ENCODE measurements at places on chromosomes 6 and 20.

DNA sequence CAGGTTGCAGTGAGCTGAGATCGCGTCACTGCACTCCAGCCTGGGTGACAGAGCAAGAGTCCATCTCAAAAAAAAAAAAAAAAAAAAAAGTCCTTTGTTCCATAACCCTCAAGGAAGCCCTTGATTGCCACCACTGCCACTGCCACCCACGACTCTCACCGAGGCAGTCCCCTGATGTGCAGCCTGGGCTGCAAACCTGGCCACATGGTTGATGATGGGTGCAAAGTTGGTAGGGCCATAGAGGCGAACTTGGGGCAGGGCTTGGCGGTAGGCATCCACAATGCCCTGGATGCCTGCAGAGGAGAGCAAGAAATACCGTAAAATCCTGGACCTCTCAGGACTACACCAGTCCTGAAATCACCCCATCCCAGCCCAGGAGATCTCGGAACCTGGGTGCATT is 11.5 kb downstream of the SPAG4 start:
- no peak for DNase-seq

DNA sequence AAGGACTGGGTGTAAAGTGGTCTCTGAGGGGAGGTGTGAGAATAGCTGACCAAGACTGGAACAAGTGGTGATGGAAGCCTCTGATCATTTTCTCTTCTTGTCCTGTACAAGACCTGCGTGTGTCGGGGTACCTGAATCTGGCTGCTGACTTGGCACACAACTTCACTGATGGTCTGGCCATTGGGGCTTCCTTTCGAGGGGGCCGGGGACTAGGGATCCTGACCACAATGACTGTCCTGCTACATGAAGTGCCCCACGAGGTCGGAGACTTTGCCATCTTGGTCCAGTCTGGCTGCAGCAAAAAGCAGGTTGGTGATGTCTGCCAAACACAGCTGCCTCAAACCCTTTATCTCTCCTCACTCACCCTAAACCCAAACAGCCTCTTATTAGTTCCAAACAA is 1.7 kb upstream of the HSD17B8 start:
- no peak for DNase-seq

DNA sequence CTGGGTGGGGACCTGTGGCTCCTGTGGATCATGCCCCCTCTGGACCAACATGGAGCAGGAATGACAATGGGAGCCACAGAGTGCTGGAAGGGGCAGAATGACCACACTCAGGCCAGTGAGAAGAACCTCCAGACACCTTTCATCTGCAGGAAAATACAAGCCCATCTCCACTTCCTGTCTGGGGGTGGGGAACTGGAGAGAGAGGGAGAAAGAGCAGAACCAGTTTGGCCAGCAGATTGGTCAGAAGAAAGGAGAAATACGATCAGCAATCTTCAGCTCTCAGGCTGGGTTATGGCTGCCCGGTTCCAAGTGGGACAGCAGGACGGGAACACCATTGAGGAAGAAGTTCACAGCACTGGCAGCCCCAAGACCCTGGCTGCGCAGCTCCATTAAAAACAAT is 37.0 kb downstream of the BMP7 start:
- DNase-seq = no peak

GRCh38 chr20:63802469-63803240 is 28.4 kb downstream of the ZBTB46 start:
- no peak for DNase-seq

DNA sequence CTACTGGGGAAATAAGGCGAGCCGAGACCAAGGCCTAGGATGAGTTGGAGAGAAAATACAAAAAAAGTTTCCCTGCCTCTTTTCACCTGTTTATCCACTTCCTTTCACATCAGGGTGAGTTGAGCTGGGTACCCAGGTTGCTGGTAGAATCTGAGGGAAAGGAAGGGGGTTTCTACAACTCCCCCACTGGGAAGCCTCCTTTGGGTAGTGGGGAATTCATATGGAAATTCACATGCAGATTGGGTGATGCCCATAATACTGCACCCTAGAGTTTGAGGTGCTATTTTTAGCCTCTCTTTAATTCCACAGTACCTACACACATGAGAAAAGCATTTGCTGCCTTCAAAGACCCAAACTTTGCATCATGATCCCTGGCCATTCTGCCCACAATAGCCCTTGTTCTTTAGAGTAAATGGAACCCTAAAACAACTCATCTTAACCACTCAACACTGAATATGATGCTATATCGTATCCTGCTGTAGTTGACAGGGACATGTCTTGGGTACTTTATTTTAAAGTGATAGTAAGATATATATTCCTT is 2.7 kb downstream of the OSTM1 start:
- DNase-seq = no peak

- DNase-seq = no peak
Observed at GRCh38 chr6:125217369-125217768, 63.8 kb downstream of the TPD52L1 start.

- DNase-seq = no peak
Observed at GRCh38 chr6:163321717-163322116, 92.8 kb upstream of the QKI start.

GRCh38 chr6:146389740-146390139 is 153.9 kb upstream of the RAB32 start:
- DNase-seq = no peak

DNA sequence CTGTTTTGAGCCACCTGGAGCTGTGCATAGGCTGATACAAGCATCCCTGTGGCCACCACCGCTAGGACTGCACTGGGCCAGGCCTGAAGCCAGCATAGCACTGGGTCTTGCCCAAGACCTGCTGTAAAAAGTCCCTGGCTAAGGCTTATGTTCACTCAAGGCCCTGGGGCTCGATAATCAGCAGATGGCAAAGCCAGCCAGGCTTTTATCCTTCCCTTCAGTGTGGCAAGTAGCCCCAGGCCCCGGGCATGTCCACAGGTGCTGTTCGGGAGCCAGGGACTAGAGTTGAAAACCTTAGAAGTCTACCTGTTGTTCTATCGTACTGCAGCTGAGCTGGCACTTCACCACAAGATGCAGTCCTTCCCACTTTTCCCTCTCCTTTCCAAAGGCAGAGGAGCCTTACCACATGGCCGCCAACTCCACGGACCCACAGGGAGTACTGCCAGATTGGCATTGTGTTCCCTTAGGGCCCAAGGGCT is 226.4 kb upstream of the ZNF217 start:
- DNase-seq = no peak

DNA sequence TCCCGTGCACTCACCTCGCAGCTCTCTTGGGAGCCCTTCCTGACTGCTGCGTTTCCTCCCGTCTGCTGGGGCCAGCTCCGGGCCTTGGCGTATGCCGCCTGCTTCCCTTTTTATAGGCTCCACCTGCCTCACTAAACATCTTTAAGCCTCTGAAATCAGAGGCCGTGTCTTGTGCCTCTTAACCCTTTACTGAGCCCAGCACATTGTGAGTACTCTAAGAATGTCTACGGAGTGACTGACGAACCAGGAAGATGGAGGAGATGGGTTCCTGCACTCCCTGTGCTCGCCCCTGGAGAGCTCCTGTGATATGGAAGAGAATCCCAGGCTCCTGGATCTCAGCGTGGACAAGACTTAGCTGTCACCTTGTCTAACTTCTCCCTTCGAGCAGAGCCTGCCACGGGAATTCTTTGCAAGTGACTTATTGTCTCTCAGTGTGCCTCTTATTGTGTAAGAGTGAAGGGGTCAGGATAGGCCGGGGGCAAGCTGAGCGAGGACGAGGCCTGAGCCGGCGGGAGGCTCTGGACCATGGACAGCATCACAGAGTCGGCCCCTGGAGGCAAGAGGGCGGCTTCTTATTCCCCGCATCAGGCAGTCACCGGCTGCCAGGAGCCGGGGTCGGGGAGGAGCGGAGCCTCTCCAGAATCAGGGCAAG is 70.9 kb upstream of the CCDC167 start:
- DNase-seq = no peak

- DNase-seq = no peak
Observed at GRCh38 chr6:73665686-73666319, 12.0 kb upstream of the SLC17A5 start.

GRCh38 chr6:113330636-113330946 is 526.6 kb upstream of the MARCKS start:
- no peak for DNase-seq

- DNase-seq = no peak
Observed at GRCh38 chr20:998231-998830, 3.8 kb downstream of the RSPO4 start.

DNA sequence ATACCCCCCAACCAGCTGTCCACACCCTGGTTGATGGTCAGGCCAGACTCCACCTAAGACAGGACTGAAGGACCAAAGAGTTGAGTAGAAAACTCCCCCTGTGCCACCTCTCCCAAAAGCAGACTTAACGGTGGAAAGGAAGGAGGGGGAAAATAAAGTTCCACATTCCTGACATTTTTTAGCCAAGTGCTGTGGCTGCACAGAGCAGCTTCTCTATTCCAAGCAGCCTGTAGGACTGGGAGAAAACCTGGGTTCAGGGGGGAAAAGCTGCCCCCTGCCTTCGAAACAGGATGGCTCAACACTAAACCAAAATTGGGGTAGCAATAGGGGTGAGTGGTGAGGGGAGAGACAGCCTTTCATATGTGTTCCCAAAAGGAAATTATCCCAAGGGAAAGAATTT is 3.6 kb downstream of the TRAM2 start:
- no peak for DNase-seq

- no peak for DNase-seq
Observed at GRCh38 chr6:139028215-139028657, 309 bp upstream of the ABRACL start.

GRCh38 chr6:33049323-33050013 is 24.0 kb downstream of the HLA-DPA1 start:
- no peak for DNase-seq

DNA sequence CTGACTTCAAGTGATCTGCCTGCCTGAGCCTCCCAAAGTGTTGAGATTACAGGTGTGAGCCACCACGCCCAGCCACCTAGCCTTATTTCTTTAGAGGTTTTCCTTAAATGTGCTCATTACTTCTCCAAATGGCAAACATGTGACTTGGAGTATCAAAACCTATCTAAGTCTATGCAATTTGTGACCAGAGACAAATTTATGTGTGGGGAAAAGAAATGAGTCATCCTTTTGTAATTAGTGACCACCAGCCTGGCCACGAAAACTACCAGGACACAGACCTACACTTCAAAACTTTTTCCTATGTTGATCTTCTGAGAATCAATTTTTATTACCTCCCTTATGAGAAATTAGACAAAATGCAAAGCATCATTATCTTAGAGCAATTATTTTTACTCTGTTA is 64.6 kb upstream of the OGFRL1 start:
- DNase-seq = no peak

DNA sequence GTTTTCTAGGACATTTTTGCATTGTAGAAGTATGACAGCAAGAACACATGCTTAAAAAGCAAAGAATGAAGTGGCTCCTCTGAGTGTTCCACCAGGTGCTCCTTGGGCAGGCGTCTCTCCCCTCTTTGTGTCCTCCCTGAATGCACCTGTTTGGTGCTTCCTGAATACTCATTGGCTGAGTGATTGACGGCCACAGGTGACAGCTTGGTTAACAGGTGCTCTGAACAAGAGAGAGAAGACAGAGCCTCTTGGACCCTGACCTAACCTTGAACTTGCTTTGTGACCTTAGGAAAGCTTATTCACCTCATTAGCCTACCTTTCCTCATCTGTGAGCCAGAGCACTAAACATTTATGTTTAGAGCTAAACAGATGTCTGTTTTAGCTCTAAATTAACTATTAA is 93.7 kb downstream of the TULP4 start:
- DNase-seq = no peak

DNA sequence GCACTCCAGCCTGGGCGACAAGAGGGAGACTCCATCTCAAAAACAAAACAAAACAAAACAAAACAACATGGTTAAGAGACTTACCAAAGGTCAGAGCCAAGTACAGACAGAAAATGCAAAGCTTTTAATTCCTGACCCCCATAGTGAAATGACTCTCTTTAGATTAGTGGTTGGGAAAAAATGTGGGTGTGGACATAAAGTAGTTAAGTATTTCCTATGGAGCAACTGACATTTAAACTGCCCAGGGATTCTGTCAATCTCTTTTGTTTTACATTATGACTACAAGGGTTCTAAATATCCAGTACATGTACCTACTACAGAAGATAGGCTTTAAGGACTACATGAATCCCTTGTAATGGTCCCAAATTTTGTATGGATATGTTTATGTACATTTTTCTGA is 75.1 kb downstream of the IRAK1BP1 start:
- DNase-seq = no peak

DNA sequence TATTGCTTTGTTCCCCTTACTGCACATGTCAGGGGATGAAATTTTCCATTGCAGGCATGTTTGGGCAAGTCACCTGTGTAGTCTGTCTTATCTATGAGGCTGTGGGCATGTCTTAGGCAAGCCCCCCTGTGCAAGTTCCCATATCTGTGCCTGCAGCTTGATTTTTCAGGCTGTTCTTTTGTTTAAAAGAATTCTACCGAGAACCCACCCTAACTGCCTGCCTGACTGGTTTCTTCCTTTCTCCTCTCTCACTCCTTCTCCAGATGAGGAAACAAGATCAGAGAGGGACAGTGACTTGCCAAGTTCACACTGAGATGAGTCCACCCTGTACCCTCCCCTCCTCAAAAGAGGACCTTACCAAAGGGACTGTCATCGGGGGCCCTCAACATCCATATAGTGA is 11.0 kb downstream of the TREML2 start:
- DNase-seq = no peak

DNA sequence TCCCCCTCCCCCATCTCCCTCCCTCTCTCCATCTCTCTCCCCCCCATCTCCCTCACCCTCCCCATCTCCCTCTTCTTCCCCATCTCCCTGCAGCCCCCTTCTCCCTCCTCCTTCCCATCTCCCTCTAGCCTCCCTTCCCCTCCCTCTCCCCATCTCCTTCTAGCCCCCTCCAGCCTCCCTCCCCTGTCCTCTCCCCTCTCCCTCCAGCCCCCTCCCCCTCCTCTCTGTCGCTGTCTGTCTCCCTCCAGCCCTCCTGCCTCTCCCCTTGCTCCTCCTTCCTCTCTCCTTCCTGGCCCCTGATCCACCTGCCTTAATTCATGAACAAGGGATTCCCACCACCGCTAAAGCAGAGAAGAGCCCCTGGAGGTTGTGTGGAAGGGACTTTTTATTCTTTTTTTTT is 26.9 kb upstream of the CHMP4B start:
- DNase-seq = no peak

- DNase-seq = no peak
Observed at GRCh38 chr20:57867181-57867803, 157.5 kb upstream of the PMEPA1 start.

DNA sequence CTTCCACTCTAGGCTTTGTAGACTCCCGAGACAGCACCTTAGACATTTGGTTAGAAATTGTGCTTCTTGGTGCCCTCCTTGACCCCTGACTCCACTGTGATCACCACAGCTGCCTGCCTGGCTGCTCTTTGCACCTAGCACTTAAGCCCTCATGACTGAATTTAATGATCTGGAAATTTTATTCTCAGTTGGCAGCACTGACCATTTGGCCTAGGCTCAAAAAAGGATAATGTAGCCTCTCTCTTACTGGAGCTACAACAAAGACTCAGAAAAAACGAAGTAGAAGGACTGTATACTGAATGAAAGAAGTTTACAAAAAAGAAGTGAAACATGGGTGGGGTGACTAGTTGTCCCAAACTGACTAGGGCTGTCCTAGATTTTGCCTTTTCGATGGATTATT is 11.3 kb upstream of the ABRACL start:
- no peak for DNase-seq
